Renal pelvis (tissue), 12 donors: ENCODE measurements at places on chromosomes 1 and 21. TPM values are rescaled to one million over a fixed set of nuclear protein-coding genes. Genes with fewer than 3 reads are reported as not detected.

RO60 gene
- 49.2 TPM for polyA plus RNA-seq

- no peak for DNase-seq
Observed at GRCh38 chr1:198919667-198920398, 281.0 kb downstream of the PTPRC start.

- DNase-seq, result no peak
Observed at GRCh38 chr21:46379691-46380090, 55.7 kb downstream of the PCNT start.

LCK gene
- polyA plus RNA-seq, result 5.0 TPM

C1orf167 gene
- polyA plus RNA-seq, result 0.54 TPM

DNA sequence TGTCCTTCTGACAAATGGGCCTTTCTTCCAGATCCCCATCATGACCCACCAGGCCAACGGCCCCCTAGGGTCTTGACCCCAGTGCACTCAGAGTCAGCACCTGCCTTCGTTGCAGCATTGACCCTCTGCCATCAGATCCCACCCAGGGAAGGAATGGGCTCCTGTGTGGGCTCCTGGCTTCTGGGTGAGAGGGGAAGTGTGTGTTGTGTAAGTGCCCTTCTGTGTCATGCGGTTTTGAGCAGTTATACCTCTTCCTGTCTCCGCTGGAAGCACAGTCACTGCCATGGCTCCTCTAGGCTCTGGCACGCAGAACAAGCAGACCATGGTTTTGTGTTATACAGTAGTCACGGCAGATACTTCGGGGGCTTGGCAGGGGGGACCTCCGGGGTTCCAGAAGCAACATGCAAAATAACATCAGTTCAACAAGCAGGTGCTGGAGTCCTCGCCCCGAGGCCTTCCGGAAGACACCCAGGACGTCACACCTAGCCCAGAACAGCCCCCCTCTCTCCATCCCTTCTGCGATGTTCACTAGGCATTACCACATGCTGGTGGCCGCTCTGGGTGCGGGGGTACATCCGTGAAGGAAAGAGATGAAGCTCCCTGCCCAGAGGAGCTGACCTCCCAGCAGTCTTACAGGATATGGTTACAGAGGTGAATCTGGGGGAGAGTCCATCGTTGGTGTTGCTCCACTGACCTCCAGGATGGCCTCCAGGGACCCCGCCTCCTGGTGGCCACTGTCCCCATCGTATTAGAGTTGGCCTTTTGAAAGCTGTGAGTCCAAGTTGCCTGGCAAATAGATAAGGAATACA lies 17.4 kb upstream of the KCNAB2 start:
- no peak for DNase-seq
